Frontal cortex (tissue), 4 donors: ENCODE measurements at places on chromosomes 3 and 15.

DNA sequence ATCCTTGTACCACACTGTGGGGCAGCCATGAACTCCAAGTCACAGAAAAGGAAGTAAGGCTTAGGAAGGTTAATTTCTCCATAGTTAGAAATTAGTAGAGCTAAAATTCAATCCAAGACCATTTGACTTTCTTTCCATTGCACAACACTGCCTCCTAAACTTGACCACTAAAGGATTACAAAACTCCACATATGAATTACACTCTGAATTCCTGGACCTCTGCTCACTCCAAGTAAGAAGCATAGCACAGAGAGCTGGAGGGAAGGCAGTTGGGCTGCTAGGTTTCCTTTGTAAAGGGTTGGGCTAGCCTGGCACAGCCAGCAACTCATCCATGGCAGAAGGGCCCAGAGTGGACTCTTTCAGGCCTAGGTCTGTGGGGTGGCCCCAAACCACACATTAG, 134.4 kb downstream of the MYLK start:
- no peak for DNase-seq

DNA sequence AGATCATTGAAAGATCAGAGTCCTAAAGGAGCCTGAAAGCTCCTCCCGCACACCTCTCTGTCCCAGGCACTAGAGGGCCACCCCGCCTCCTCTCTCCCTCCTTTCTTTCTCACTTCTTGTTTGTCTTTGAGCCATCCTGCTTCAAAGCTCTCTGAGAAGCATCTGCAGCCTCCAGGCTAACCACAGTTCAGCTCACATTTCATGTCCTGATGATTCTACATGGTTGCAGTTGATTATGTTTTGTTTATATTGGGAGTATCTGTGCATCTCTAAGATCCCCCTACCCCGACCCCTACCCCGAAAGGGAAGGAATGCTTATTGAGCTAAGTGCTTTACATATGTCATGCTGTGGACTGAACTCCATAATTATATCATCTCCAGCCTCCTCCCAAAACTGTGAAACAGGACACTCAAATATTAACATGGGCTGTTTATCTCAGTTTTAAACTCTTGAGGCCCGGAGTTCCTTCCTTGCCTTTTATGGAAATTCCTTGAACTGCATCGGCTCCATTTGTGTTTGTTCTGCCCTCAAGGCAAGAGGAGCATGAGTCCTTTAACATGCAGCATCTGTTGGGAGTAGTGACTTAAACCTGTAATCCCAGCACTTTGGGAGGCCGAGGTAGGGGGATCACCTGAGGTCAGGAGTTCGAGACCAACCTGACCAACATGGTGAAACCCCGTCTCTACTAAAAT, 30.9 kb downstream of the MGLL start:
- DNase-seq = no peak

GRCh38 chr3:128481438-128481942, 11.5 kb downstream of the GATA2 start:
- no peak for DNase-seq

- DNase-seq = no peak
These were observed 7.6 kb upstream of the SATB1 start for GRCh38 chr3:18432752-18433151.

- DNase-seq = no peak
These were observed 318.6 kb upstream of the SATB1 start for GRCh38 chr3:18743761-18744160.

DNA sequence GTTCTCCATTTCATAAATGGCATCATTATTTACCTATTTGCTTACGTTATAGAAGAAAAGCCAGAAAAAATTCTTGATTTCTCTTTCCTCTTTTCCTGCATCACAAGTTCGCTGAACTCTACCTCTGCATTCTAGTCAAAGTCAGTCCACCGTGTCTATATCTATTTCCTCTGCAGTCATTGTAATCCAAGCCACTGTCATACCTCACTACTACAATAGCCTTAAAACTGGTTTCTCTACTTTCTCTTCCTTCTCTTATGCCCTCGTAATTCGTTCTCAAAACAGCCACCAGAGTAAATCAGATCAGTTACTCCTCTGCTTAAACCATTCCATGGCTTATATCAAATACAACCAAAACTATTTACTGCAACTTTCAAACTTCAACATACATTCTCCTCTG, 13.4 kb upstream of the FAM81A start:
- DNase-seq = no peak

DNA sequence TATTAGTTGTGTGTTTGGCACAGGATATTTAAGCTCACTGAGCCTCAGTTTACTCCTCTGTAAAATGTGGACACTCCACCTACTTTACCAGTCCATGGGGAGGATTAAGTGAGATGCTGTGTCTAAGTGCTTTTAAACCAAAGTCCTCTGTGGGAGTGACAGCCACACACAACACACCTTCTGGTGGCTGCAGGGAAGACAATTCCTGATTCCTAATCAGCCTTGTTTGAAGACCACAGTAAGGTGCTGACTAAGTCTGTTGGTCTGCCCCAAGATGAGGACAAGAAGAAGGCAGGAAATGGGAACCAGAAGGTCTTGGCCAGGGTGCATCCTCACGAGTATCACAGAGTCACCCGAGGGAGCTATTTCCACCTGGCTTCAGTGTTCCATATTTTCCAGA, 52.3 kb downstream of the EPHB1 start:
- no peak for DNase-seq

- no peak for DNase-seq
These were observed 3.8 kb upstream of the KATNBL1 start for GRCh38 chr15:34213690-34214089.

GRCh38 chr15:89486726-89487050, 9.7 kb downstream of the RHCG start:
- no peak for DNase-seq

DNA sequence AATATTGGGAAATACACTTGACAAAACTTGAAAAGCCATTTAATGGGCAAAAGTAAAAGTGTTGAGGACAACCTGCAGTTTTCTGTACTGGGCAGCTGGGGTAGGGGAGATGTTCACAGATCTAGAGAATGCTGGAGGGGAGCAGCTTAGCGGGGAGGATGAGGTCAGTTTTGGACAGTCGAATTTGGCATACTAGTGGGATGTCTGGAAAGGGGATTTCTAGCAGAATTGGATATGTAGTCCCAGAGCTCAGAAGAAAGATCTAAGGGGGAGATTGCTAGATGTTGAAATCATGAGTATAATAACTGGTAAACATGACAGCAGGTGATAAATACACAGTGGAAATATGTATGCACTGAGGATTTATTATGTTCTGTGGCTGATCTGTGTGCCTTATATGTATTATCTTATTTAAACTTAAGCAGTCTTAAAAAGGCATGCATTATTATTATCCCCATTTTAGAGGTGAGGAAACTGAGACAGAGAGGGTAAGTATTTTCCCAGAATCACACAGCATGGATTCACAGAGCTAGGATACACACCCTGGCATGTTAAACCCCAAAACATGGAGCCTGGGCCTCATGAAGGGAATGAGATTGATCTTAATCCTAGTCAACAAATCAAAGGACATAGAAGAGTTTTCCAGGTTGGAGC, 42.7 kb downstream of the TLNRD1 start:
- DNase-seq = no peak

- no peak for DNase-seq
These were observed 65.3 kb upstream of the ZNF280D start for GRCh38 chr15:56798639-56799038.

DNA sequence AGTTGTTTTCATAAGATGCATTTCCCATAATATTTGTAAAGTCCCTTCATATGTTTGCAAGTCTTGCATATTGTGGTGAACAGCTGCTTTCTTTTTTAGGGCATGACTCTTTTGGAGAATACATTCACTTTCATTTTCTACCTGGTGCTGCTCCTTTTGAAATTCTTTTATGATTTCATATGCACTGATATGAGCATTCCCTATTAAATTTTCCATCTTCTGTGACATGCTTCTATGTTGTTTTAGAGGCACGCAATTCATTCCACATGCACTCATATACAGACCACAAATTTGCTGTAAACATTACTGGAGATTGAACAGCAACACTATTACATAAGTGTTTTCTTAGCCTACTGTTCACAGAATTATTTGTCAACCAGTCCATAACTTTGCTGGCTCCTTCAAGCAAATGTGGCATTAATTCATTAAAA, 92.8 kb upstream of the TNFSF10 start:
- no peak for DNase-seq

DNA sequence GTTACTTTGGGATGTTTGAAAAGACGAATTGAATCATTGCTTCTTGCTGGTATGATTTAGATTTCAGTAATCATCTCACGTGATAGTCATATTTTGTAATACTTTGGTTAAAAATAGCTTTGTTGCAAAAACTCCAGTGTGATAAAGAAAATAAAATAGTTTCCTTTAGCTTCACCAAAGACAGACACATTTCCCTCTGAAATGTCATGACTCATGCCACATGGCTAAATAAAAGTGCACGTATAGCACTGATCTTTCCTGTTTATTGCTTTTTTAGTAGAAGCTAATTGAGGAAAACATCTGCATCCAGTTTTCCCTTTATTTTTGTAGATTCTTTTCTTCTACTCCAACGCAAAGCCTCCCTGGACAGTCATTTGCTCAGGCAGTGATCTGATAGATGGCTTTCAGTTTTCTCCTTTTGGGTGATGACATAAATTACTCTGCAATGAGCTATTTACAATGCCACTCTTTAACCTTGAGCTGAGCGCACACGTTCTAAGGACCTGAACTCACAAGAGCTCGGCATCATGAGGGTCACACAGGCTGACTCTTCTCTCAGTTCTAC, 84.9 kb downstream of the ARNT2 start:
- DNase-seq = no peak

- DNase-seq = no peak
These were observed 14.2 kb downstream of the BAHD1 start for GRCh38 chr15:40454904-40455391.
